AG09309 (cell line): ENCODE measurements at places on chromosomes 5 and 9.

GRCh38 chr5:173317852-173318251 is 10.4 kb downstream of the STC2 start:
- DNase-seq: no peak

GRCh38 chr5:125143011-125143410 is 396.6 kb upstream of the ZNF608 start:
- DNase-seq: no peak

DNA sequence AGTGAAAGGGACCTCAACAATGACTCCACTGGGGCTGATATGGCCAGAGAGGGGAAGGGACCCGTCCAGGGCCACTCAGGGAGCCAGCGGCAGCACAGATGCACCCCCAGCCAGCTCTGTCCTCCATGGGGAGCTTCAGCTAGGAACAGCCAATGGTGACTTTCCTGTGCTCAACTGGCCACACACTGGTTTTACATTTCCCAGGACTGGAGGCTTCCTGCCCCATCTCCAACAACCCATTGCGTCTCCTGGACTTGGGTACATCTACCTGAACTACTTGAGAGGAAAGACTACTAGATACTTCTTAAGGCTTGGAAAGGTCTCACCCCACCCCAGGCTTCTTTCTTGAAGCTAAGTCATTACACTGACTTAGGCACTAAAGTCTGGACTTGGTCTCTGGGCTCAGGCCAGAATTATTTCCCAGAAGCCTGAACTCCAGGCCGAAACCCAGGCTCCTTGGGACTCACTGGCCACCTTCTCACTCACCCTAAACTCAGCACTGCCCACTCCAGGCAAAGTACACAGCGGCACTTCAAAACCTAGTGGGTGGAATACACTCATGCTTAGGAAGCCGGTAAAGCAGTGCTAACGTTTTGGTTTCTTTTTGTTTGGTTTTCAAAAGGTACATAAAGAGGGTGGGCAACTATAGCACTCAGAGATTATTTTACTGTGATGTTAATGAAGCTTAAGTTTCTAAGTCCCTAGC is 1.5 kb downstream of the IGFBPL1 start:
- no peak for DNase-seq

DNA sequence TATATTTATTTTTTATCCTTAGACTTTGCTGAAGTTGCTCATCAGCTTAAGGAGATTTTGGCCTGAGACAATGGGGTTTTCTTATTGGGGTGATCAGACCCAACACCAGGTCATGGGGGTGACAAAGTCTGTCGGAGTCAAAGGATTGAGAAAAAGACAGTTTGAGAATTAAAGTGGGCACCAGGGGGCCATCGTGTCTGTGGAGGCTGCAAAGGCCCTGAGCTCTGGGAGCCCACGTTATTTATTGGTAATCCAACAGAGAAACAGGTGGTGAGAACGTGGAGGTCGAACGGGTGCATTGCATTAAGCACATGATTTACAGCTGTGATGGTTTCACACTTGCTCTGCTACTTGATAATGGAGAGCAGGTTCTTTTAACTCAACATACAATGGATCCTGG is 102.5 kb upstream of the CDH10 start:
- no peak for DNase-seq

DNA sequence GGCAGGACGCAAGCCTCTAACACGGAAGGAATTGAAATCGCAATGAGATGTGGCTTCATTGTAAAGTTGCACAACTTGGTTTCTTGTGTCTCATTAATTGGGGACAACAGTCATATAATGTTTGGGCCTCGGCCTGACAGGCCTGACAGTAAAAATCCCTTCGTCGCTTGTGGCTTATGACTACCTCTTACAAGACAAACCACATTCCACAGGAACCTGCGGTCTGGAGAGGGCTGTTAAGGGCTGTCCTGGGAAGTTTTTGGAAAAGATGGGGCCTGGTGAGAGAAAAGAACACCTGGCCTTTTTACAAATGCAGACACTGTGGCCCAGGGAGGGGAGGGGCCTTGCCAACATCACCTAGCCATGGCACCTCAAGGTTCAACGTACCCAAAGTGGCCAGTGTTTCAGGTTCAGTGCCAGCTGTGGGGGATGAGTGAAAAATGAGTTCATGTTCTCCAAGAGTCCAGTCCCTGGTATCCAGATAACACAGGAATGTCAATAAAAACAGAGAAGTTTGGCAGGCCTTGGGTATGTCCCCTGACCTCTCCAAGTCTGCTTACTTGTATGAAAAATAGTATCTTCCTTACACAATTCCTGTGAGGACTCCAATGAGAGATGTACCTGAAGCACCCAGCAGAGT is 22.2 kb downstream of the SHB start:
- peak; percentile 61 for DNase-seq

- no peak for DNase-seq
Observed at GRCh38 chr9:86308687-86309086, 26.3 kb upstream of the ISCA1 start.

DNA sequence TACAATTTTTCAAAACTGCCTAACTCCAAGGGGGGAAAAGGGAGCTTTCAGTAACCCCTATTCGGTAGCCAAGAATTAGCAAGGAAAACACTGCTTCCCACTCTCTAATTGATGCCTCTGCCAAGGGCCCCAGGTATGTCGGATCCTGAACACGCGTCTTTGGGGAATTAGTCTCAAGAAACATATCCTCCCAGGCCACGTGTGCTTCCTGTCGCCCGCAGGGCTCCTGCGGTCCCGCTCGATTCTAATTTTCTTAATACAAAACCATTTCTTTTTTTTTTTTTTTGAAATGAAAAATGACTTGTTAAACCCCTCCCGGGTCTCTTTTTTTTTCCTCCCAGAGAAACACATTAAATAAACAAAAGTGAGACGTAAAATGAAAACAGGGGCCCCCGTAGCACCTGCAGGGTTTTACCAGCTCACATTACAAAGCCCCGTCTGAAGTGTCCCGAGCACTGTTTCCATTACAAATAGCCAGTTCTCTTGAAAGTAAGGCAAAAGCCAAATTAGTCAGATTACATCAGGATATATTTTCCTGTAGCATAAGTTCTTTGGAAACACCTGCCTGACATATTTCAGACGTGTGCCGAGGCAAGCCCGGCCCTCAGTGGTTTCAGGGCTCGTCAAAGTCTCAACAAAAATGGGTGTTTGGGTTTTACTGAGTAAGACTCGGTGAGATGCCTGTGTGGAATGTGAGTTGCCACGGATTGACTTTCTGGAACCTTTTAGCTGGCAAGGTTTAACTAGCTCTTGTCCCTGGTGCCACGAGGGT is 21.5 kb downstream of the SMIM23 start:
- no peak for DNase-seq
